ENCODE measurements at places on chromosomes 2 and 18.

- no peak for DNase-seq
Measured at GRCh38 chr18:22987547-22988189, 54.5 kb downstream of the RBBP8 start.

DNA sequence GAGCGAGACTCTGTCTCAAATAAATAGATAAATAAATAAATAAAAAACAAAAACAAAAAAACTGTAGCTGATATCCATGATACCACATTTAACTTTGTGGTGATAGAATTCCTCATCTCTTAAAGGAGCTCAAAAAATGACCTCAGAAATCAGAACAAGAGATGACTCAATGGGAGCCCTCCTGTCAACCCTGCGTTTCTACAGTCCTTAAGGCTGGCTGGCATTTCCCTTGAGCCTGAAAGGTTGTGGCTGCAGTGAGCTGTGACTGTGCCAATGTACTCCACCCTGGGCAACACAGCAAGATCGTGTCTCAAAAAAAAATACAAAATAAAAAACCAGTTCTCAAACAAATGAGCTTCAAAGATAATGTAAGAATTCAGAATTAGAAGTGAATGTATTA, 40.4 kb downstream of the CHST9 start:
- DNase-seq: no peak

GRCh38 chr2:176079831-176080539, 3.8 kb downstream of the EVX2 start:
- DNase-seq: no peak

GRCh38 chr2:187912950-187913349, 358.7 kb upstream of the TFPI start:
- DNase-seq: no peak

DNA sequence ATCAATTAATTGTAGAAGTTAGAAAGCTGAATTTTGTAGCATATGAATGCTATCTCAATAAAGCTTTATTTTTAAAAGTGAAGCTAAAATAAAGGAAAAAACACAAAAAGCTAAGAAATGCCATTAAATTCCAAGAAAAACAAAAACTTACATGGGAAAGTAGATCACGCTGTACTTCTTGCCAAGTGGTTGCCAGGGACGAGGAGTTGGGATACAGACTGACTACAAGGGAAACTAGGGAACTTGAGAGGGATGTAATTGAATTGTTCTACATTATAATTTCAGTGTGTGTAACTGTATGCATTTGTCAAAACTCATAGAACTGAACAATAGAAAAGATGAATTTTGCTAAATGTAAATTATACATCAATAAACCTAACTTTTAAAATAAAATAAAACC, 108.1 kb downstream of the DYM start:
- no peak for DNase-seq

DNA sequence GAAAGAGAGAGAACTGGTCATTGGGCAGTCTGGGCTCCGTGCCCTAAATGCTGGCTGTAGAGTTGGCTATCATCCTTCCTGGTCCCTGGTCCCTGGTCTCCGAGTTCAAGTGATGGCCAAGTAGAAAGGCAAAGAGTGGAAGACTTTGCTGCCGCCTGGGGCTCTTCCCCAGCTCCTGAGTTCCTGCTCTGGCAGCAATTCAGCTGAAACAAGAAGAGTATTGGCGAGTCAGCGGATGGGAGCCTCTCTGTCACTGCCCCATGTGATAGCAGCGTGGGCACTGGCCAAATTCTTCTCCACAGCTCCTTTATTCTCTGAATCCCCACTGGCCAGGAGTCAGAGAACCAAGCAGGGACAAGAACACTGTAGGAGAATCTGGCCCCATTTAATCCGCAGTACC, 351.0 kb upstream of the POU3F3 start:
- DNase-seq: no peak

DNA sequence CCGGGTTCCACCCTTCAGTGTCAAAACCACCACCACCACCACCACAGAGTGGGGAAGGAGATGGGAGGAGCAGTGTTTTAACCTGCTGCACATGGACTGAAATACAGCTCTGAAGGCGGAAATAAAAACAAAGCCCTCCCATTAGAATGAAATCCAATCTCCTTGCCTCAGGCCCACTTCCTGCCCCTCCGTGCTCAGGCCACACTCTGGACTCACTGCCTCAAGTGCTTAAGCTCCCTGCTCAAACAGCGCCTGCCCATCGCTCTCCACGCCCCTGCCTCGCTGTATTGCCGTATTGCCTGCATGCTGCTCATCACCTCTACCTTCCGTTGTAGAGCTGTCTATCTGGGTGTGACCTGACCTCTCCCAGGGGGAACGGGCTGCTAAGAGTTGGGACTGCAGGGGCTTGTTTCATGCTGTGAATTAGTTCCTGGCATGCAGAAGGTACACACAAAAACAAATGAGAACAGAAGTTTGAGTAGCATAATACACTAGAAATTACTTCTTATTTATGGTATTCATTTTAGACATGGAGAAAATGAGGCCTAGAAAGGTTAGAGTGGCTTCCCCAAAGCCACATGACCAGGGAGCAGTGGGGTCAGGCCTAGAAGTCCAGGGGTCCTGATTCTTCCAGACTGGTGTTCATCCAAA, 31.6 kb upstream of the NEB start:
- no peak for DNase-seq

- no peak for DNase-seq
Measured at GRCh38 chr2:107358362-107358761, 468.3 kb upstream of the RGPD4 start.

- peak; percentile 9 for DNase-seq
Measured at GRCh38 chr18:26052505-26052904, 37.9 kb downstream of the SS18 start.

- DNase-seq: no peak
Measured at GRCh38 chr2:24403832-24404212, 43.5 kb upstream of the ITSN2 start.

DNA sequence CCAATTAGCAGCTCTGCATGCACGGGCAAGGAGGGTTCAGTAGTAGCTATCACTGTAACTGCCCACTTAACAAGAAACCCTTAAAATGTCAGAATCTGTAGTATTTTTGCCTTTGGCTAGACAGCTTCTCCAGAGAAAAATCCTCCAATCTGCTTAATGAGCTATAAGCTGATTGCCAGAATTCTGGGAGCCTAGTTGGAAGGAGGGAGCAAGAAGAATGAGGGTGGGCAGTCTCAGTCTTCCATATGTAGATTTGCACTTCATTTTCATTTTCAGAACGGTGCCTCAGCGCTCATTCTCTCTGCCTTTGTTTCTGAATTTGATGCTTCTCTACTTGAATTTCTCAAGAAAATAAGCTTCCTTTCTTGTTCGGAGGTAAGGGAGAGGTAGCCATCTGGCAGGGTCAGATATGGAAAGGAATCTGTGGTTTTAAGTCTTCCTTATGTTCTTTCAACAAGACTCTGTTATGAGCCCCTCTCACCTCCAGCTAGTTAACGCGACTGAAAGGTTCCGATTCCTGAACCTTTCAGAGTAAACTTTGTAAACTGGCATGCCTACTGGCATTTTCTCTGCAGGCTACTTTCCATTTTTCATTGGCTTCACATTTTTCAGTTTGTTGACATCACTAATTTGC, 53.5 kb downstream of the HNRNPLL start:
- DNase-seq: no peak

GRCh38 chr2:120765678-120766469, 30.2 kb downstream of the GLI2 start:
- no peak for DNase-seq

DNA sequence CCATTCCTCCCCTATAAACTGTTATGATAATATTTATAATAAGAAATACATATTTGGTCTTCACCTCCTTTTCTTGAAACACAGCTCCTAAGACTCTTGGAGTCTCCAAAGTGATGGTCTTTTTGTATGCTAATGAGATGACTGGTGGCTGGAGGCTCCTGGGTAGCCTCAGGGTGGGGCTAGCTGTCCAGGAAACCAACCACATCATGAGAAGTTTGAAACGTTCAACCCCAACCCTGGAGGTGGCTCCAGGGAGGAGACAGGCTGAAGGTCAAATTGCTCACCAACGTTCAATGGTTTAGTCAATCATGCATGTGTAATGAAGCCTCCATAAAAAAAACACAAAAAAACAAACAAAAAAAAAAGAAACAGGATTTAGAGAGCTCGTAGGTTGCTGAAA, 298.7 kb upstream of the MGAT5 start:
- no peak for DNase-seq

GRCh38 chr2:41068740-41069139, 616.9 kb upstream of the SLC8A1 start:
- no peak for DNase-seq

GRCh38 chr18:49135877-49136276, 185.1 kb upstream of the SMAD7 start:
- DNase-seq: no peak

DNA sequence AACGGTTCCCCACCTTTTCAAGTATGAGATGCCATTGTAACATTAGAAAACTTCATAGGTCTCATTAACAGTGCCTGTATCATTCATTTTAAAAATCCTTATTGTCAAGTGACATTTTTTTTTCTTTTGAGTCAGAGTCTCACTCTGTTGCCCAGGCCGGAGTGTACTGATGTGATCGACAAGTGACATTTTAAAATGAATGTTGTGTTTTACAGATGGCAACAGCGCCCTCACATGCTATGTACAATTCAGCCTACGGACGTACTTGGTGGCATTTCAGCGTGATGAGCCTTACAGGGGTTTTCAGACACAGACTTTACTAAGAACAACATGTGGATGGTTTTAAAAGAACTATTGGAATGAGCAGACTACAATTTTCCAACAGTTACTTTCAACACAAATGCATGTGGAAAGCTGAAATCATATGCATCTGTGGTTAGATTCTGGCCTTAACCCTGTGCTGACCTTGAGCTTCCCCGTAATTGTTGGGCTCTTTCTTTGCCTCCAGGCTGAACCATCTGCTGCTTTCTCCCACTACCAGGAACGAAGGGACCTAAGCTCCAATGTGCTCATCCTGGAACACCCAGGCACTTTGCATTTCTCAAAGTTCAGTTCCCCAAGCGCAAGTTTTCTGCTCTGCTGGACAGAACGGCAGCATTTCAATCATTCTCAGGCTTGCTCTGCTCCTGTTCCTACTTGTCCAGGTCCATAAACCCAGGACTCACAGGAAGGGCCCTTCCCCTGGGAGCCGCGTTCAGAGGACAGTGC, 119.9 kb upstream of the NDUFV2 start:
- peak; percentile 66 for DNase-seq

DNA sequence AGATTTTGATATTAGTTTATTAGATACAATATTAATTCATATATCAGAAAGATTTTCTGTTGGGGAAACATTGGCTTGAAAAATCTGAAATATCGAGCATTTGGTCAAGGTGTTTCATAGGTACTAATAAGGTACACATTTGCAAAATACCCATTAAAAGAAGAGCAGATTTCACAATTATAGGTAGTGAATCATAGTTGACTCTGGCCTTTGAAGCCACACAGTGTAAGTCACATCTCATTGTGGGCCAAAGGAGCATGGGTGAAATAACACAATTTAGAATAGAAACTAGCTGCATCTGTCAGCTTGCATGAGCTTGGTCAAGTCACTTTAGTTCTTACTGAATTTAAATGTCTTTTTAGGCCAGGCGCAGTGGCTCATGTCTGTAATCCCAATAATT, 4.9 kb downstream of the KDM3A start:
- no peak for DNase-seq

DNA sequence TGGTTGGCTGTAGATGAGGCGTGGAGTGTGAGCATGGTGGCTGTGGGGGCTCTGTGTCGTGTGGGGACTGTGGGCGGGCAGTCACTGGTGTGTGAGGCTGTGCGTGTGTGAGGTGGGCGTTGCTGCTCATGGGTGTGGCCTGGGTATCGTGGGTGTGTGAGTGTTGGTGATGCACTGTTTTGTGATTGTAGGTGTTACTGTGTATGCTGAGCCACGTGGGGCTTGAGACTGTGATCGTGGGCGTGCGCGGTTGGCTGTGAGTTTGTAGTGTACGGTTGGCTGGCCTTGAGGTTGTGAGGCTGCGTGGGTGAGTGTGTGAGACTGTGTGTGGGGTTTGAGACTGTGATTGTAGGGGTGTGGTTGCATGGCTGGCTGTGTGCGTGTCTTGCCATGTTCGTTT, 8.5 kb downstream of the INHBB start:
- DNase-seq: no peak

DNA sequence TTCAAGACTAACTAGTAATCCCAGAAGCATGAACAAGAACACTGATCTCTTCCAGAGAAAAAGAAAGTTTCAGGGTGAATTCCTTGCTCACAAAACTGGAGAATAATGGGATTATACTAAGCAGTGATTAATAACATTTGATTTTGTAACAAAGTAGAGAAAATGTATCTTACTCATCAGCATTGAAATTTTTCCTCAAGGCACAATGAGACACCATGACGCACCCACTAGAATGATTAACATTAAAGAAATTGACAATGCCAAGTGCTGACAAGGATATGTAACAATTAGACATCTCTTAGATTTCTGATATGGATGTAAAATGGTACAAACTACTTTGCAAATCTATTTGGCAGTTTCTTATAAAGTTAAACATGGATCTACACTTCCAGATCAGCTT, 101.1 kb upstream of the EPHA4 start:
- DNase-seq: no peak

GRCh38 chr18:48011926-48012465, 81.5 kb upstream of the SMAD2 start:
- DNase-seq: no peak

GRCh38 chr2:104844807-104845551, 8.9 kb upstream of the POU3F3 start:
- DNase-seq: no peak

- no peak for DNase-seq
Measured at GRCh38 chr2:8572712-8573233, 109.1 kb upstream of the ID2 start.

Data from inflammatory macrophage (primary cell).